Stimulated activated CD4-positive, alpha-beta T cell treated with anti-CD3 and anti-CD28 coated beads, Interleukin-4, amount 100 ng/mL, for 1 hour (primary cell): ENCODE measurements at places on chromosomes 6 and 20.

- DNase-seq: no peak
Measured at GRCh38 chr20:57131077-57131476, 135.4 kb downstream of the BMP7 start.

DNA sequence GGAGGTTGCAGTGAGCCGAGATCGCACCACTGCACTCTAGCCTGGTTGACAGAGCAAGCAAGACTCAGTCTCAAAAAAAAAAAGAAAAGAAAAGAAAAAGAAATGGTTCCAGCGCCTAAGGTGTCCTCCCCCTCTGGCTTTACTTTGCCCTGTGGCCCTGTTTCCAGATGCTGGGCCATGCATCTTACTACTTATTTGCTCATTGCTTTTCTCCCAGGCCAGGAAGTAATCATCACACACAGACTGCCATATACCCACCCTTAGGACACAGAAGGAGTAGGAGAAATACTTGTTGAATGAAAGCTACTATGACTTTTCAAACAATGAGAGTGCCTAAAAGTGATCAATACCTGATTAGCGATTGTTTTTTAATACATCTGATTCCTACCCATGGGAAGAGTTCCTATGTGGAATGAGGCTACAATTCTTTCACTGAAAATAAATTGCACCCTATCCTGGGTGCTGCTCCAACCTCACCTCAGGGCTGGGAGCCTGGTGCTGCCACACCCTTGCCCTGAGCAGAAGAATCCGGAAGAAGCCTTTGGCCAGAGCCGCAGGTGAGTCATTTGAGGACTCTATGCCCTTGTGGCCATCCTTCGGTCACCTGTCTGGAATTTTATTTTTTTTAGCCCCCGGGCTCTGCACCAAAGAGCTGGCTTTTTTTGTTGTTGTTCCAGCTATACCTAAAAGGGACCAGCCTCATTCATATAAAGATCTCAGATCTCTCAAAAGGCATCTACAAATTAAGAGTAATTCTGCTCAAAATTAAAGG, 22.7 kb upstream of the TFAP2C start:
- DNase-seq: no peak

- DNase-seq: no peak
Measured at GRCh38 chr6:168107191-168107983, 28.4 kb upstream of the FRMD1 start.

GRCh38 chr6:4371207-4371921, 236.0 kb upstream of the ECI2 start:
- DNase-seq: no peak

GRCh38 chr6:90285611-90286381, 10.8 kb downstream of the BACH2 start:
- peak; percentile 38 for DNase-seq

DNA sequence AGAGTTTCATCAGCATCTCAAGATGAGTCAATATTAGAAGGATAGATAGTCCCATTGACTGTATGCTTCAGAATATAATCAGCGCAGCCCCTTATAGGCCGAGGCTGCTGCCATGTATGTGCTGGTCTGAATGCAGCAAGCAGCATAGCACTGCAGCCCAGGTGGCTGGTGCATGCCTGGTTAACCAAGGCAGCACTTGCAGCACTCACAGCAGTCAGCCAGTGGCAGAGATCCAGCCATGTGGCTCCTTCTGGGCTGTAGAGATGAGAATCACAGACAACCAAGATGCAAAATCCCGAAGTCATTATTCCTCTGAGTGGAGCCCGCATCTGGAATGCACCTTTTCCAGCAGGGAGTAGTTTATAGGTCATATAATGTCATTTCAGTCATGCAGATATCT, 251.9 kb downstream of the UST start:
- no peak for DNase-seq

- no peak for DNase-seq
Measured at GRCh38 chr6:150191809-150192208, 49.0 kb downstream of the PPP1R14C start.

GRCh38 chr6:33276864-33277662, at the start of gene B3GALT4:
Gene B3GALT4 (plus strand): TSS chr6:33277123. CDS start chr6:33277420, 297 bp downstream.
- DNase-seq: peak; percentile 76

GRCh38 chr6:43845646-43846045, 75.6 kb downstream of the VEGFA start:
- DNase-seq: no peak

GRCh38 chr6:51865176-51865575, 222.2 kb downstream of the PKHD1 start:
- DNase-seq: no peak

GRCh38 chr6:44105146-44105545, 22.1 kb downstream of the MRPL14 start:
- DNase-seq: no peak

- DNase-seq: no peak
Measured at GRCh38 chr6:142878407-142878806, 66.6 kb downstream of the HIVEP2 start.

DNA sequence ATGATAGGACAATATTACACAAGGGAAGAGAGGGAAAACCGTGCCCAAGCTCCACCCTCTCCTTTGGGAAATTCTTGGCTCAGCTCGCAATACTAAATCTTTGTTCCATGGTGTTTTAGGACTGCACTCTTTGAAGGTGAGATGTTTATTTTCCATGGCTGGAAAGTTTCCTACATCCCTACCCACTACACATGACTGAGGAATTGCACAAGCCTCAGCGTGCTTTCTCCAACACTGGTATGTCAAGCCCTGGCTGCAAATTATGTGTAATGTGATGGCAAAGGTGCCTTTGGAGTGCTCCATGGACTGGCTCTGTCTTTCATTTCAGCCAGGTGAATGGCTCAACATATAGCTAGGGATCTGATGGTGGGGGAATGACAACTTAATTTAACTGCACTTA, 134.3 kb downstream of the ISM1 start:
- no peak for DNase-seq

GRCh38 chr6:26268659-26269402, 96.2 kb upstream of the BTN3A2 start:
- no peak for DNase-seq

DNA sequence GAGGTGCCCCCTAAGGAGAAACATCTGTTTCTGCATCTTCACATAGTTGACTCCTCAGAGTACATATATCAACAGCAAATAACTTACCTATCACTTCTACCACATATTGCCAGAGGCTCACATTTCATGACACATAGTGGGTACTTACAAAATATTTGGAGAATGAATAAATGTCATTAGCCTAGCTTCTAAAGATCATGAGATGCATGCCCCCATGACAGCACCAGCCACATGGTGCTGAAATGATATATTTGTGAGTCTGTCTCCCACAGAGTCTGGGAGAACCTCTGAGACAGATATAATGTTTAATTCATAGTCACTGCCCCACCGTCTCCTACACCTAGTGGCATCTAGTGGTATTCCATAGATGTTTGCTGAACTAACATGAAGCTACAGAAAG, 555.6 kb downstream of the KIF16B start:
- DNase-seq: no peak

GRCh38 chr20:63053432-63054102, 46.8 kb upstream of the BHLHE23 start:
- DNase-seq: no peak

DNA sequence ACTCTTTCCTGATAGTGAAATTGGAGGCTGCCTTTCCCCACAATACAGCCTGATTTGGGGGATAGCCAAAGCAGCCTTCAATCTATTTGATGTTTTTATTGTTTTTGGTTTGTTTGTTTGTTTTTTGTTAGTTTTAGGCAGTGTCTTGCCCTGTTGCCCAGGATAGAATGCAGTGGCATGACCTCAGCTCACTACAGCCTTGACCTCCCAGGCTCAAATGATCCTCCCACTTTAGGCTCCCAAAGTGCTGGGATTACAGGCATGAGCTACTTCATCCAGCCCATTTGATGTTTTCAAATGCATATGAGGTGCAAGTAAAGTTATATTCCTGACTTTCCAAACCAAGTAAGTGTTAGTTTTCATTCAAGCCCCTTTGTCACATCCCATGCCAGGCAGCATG, 41.3 kb upstream of the SEC63 start:
- no peak for DNase-seq

DNA sequence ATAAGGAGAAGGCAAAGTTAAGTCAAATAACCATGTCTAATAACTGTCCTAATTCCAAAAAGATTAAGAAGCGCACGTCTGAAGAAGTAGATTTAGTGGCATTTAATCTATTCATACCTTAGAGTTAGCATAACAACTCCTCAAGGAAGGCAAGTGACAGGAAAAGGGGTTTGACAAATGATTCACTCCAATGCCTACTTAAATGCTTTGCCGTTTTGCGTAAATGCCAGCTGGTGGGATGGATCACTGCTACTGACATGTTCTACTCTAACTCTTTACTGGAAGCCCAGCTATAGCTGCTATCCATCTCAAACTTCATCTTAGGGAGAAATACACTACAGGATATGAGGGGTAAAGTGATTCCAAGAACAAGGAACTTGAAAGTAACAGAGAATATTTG, 347.3 kb upstream of the RUNX2 start:
- no peak for DNase-seq

DNA sequence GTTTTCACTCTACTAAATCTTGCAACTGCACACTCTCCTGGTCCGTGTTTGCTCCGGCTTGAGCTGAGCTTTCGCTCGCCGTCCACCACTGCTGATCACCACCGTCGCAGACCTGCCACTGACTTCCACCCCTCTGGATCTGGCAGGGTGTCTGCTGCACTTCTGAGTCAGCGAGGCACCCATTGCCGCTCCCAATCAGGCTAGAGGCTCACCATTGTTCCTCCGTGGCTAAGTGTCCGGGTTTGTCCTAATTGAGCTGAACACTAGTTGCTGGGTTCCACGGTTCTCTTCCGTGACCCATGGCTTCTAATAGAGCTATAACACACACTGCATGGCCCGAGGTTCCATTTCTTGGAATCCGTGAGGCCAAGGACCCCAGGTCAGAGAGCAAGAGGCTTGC, 98.6 kb upstream of the GPR6 start:
- DNase-seq: no peak

DNA sequence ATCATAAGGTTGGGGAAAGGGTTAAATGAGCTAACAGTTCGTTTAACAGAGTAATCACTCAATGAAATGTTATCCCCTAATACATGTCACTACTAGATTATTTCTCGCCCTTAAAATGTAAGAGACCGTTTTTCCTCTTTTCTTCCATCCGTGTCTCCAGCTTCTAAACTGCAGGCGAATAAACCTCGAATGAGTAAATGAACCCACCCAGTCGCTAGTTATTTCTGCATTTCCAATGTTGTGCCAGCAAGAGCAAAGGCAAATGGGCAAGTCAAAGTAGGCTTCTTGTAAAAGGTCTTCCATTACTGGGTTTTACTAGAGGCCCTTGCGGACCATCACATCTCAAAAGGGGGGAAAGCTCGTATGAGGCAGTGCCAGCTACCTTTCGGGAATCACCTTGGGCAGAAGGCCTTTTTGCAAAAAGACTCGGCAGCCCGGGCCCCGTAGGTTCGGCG, 400 bp upstream of the SMAP1 start:
- DNase-seq: no peak

DNA sequence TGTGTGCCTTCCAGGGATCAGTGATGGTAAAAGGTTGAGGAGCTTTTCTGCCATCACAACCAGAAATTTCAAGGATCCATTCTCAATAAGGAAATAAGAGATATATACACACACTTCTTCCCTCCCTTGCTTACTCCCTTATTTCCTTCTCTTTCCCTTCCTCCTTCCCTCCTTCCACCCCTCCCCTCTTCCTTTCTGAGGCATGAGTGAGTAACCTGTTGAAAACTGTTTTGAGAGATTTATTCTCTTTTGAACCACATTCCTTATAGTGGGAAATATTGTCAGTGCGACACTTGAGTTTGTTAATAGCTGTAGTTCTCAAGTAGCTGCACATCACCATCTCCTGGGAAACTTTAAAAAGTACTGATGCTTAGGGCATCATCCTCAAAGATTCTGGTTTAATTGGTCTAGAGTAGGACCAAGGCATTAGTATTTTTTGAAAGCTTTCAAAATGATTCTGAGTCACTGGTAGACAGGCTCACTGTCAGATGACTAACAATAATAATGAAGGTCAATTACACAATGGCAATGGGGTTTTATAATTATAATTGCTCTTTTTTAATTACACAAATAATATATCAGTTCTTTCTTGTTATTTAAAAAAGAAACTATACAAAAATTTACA, 109.9 kb downstream of the POPDC3 start:
- DNase-seq: no peak
